Fibroblast of gingiva (primary cell): ENCODE measurements at places on chromosomes 16 and 17.

GRCh38 chr17:45686250-45686649 lies 97.9 kb upstream of the CRHR1 start:
- no peak for DNase-seq

- peak; percentile 82 for DNase-seq
These were observed 5.6 kb upstream of the CARHSP1 start for GRCh38 chr16:8874388-8874787.

DNA sequence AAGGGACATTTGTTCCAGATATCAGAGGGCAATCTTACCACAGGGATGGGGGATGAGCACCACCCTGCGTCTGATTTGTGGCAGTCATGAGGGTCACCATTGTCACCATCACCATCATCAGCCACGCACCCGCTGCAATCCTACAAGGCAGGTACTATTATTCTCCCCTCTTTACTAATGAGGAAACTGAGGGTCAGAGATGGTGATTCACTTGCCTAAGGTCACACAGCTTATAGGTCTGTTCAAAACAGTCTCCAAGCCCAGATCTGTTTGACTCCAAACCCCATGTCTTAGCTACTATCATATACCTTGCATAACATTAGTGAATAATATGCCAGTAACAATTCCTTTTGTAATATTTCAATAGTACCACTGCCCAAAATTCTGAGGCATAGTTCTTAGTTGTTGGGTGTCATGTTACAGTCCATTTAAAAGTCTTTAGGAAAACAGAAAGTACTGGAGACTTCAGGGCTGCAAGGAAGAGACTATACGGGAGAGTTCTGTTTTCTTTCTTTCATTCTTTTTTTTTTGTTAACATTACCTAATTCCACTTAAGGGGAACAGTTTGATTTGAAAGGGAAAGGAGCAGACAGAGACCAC lies 166.4 kb downstream of the C16orf95 start:
- no peak for DNase-seq

GRCh38 chr16:1057252-1057932 lies 15.2 kb upstream of the SSTR5 start:
- DNase-seq, result no peak

DNA sequence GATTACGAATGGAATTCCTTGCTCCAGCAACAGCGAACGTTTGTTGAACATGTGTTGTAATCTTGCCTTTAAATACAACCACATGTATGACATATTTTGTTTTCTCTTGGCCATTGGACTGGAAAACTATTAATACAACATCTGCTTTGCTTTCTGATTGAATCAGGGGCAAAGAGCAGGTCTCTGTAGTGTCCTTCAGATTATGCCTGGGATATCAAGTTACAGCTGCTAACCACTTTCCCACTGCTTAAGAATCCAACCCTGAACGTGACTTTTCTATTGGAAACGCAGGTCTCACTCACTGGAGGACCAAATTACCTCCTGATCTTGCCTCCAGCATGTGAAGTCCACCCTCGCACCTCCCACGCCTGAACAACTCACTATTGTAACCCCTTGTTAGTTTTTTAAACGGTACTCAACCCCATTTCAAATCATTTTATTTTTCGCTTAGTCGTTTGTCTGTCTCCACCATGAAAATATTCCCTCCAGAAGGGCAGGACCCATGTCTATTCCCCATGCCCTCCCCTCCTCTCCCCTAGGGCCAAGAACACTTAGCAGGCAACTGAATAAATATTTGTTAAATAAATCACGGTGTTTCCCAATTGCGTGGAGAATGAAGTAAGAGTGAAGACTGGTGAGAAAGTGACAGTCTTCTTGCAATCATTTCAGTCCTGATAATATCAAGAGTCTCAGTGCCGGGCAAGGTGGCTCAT lies 57.4 kb upstream of the MRTFB start:
- DNase-seq, result peak; percentile 98

- peak; percentile 89 for DNase-seq
These were observed 24.9 kb downstream of the CDC42EP4 start for GRCh38 chr17:73286863-73287296.

DNA sequence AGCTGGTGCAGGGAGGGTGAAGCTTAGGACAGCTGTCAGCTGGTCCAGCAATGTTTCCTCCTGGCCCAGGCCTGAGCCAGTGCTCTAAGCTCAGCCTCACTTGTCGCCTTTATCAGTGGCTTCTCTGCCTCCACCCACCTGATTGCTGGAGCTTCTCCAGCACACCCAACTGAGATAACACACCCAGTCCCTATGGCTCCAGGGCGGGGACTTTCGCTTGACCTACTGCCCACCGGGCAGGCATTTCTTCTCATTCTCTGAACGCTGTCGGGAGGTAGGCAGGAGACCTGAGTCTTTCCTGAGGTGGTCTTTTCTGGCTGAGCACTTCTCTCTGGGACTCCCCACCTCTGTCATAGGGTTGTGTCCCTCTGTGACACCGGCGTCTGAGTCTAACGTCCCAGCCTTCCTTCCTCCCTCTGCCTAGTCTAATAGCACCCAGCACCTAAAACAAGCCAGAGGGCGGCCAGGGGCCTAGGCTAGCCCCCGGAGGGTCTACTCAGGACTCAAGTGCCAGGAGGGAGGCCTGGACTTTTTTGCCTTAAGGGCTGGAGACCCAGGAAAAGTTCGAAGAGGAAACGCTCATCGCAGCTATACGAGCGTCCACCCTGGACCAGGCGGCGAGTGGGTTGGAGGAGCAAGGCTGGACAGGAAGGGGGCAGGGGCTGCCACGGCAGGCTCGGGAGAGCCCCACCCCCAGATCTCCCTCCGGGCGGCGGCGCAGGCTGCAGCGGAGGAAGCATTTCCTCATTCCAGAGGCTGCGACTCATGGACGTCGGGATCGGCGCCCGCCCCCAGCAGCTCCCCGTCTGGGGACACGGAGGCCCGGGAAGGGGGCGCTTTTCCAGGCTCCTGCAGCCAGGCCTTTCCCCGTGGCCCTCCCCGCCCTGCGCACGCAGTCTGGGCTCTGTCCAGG lies 756 bp downstream of the TAX1BP3 start:
- DNase-seq, result peak; percentile 94

- DNase-seq, result peak; percentile 48
These were observed 197.6 kb downstream of the XYLT1 start for GRCh38 chr16:17273142-17273561.

GRCh38 chr17:37446027-37446426 lies 39.3 kb downstream of the TADA2A start:
- no peak for DNase-seq
